Placental pericyte (primary cell): ENCODE measurements at places on chromosomes 5 and 9. TPM values are rescaled to one million over a fixed set of nuclear protein-coding genes. Genes with fewer than 3 reads are reported as not detected.

The DMRT2 gene
- total RNA-seq, result not detected in 2 replicates

The CTXN3 gene
- not detected in 2 replicates for total RNA-seq

The NME5 gene
- total RNA-seq, result not detected in 2 replicates

The UGT3A2 gene
- total RNA-seq, result not detected in 2 replicates

The FBP2 gene
- total RNA-seq, result not detected in 2 replicates

The FAM151B gene
- 5.9 and 9.2 TPM in 2 replicates for total RNA-seq

The PCDHB10 gene
- 0.22 and 0.43 TPM in 2 replicates for total RNA-seq

The SLC4A9 gene
- total RNA-seq, result not detected in 2 replicates

The PCDHGB1 gene
- 1.8 and 1.9 TPM in 2 replicates for total RNA-seq

The BTNL8 gene
- total RNA-seq, result not detected in 2 replicates

The GNA14 gene
- total RNA-seq, result 0.43 and 1.3 TPM in 2 replicates

The ARL10 gene
- total RNA-seq, result 9.4 and 11.6 TPM in 2 replicates

The SPINK6 gene
- total RNA-seq, result not detected in 2 replicates

The HEMGN gene
- not detected in 2 replicates for total RNA-seq

The SLCO4C1 gene
- under 0.01 TPM in 1 of 2 replicates, not detected in the other for total RNA-seq

The SLC1A3 gene
- 9.2 and 28.9 TPM in 2 replicates for total RNA-seq

The PCDHGA11 gene
- 12.7 and 19.2 TPM in 2 replicates for total RNA-seq

The LPAR1 gene
- total RNA-seq, result 102 and 145 TPM in 2 replicates

The ADRA1B gene
- under 0.01 and 0.44 TPM in 2 replicates for total RNA-seq

The PRELID2 gene
- 10.5 and 13.7 TPM in 2 replicates for total RNA-seq

The RANBP17 gene
- total RNA-seq, result 13.6 and 42.2 TPM in 2 replicates

The RMRP gene
- total RNA-seq, result 24,654 and 27,284 TPM in 2 replicates

The GPR151 gene
- total RNA-seq, result not detected in 2 replicates

The CCNO gene
- 0.14 TPM in 1 of 2 replicates, not detected in the other for total RNA-seq

The C1QTNF2 gene
- 0.72 TPM in 1 of 2 replicates, not detected in the other for total RNA-seq

The ADAMTSL1 gene
- 8.8 and 18.6 TPM in 2 replicates for total RNA-seq

The SLC25A48 gene
- total RNA-seq, result not detected in 2 replicates

The AJM1 gene
- total RNA-seq, result 1.4 and 2.0 TPM in 2 replicates

The LHX3 gene
- total RNA-seq, result not detected in 2 replicates

The PCDHA2 gene
- total RNA-seq, result under 0.01 TPM in 1 of 2 replicates, not detected in the other

The FOXD4L6 gene
- total RNA-seq, result under 0.01 TPM in 1 of 2 replicates, not detected in the other

The TMC1 gene
- 0.86 TPM in 1 of 2 replicates, not detected in the other for total RNA-seq

The TMEM174 gene
- not detected in 2 replicates for total RNA-seq

The CAVIN4 gene
- 0.66 and 3.7 TPM in 2 replicates for total RNA-seq

The FGFR4 gene
- total RNA-seq, result 0.43 and 1.5 TPM in 2 replicates

The TRPM6 gene
- total RNA-seq, result under 0.01 TPM in 2 replicates

The ZNF474 gene
- 0.22 and 0.57 TPM in 2 replicates for total RNA-seq

The ZNF300 gene
- 4.4 and 5.9 TPM in 2 replicates for total RNA-seq

The PCDHA12 gene
- under 0.01 and 0.14 TPM in 2 replicates for total RNA-seq

The RASGEF1C gene
- not detected in 2 replicates for total RNA-seq

The ENHO gene
- 0.14 TPM in 1 of 2 replicates, not detected in the other for total RNA-seq

The ARAP3 gene
- 6.1 and 20.0 TPM in 2 replicates for total RNA-seq

The PCDHB3 gene
- total RNA-seq, result under 0.01 and 0.29 TPM in 2 replicates

The SLC6A18 gene
- not detected in 2 replicates for total RNA-seq

The PROB1 gene
- 2.6 and 4.0 TPM in 2 replicates for total RNA-seq

The HCN1 gene
- total RNA-seq, result under 0.01 TPM in 1 of 2 replicates, not detected in the other

The SPARC gene
- total RNA-seq, result 1,482 and 1,594 TPM in 2 replicates

The SNAPC4 gene
- 7.7 and 9.6 TPM in 2 replicates for total RNA-seq

The IL17B gene
- 0.66 and 0.72 TPM in 2 replicates for total RNA-seq

The TAS2R1 gene
- 0.29 TPM in 1 of 2 replicates, not detected in the other for total RNA-seq
